ENCODE measurements at places on chromosomes 1 and 21.

DNA sequence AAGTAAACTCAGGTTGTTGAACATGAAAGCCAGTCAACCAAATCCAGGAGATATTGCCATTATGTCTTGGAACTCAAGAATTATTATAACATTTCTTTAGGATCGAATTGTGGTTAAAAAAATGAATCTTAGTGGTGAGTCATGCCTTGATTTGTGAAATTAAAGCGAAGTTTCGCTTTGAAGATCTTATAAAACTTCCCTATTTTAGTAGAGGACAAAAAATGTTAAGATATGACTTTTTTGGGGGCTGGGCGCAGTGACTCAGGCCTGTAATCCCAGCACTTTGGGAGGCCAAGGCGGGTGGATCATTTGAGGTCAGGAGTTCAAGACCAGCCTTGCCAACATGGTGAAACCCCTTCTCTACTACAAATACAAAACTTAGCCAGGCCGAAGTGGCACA is 39.5 kb upstream of the PTBP2 start:
- no peak for DNase-seq

DNA sequence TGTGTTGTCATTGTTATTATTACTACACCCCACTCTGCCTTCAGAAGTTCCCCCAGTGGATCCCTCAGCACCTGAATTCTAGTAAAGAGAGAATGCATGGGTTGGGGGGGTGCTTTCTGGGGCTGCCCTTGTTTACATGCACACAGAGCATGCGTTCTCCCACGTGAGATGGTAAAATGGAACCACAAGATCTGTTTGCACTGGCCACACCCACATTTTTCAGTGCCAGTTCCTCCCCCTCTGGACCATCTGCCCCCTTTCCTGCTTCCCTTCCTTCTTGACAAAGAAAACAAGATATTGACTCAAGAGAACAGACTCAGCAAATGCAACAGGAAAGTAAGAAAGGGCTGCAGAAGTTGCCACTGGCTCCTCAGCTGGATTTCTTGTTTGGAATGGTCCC is 8.9 kb downstream of the SLC6A17 start:
- no peak for DNase-seq

DNA sequence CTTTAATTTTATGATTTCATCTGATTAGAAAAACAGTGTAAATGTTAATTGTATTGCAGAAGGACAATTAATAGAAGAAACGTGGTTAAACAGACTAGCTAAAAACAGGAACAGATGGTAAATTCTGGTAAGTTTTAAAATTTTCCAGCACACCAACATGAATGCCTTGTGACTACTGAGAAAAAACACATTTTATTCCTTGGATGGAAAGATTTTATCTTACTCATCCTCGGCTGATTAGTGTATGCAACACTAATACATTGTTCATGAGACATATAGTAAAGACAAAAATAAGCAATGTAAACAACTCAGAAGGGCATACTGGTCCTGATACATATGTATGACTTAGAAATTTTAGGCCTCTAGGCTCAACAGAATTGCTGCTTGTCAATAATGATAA is 4.9 kb upstream of the AK5 start:
- no peak for DNase-seq

DNA sequence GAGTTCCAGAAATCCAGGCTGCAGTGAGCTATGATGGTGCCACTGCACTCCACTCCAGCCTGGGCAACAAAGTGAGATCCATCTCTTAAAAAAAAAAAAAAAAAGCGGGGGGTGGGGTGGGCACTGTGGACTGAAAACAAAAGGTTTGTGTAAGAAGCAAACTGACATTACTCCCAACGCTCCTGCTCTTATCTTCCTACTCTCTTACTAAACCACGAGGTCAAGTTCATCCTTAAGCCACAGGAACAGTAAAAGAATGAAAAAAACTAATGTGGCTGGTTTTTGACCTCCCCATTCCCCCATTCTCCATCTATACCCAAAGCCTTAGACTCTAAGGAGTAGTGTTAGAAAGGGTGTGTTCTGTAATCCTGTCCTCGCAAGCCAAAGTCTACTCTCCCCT is 30.8 kb downstream of the TFAP2E start:
- DNase-seq = no peak

- DNase-seq = no peak
Measured at GRCh38 chr21:14691914-14692313, 145.8 kb upstream of the SAMSN1 start.

GRCh38 chr1:174269989-174270651 is 110.8 kb downstream of the RABGAP1L start:
- DNase-seq = no peak

DNA sequence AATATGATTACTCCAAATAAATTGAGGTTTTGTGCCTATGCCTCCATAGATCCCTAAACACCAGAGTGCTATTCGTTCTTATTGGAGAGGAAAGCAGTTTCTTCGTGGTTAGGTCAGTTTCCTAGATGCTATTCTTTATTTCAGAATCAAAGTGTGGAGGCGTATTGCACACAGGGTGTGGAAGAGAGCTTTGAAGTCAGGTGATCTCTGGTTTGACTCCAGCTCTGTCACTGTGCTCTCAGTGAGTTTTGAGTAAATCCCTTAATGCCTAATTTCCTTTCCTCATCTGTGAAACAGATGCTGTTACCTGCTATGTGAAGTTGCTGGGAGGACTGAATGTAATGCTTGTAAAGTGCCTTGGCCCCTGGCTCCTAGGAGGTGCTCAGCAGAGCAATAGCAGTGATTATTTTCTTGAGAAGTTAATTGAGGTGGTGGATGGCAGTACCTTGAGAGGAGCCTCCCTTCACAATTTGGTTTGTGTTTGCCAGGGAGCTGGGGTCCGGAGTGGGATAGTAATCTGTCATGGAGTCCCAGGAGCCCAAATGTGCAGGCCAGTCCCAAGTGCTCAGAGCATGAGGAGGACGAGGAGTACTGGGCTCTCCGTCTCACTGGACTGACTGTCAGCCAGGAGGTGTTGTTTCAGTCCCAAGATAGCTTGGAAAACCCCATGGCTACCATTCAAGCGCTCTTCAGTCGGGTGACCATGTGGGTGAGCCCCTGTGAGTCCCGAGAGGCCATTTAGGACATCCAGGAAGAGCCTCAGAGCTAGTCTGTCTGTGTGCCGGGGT is 14.9 kb downstream of the NTPCR start:
- DNase-seq = no peak

- no peak for DNase-seq
Measured at GRCh38 chr1:67755619-67756018, 70.6 kb downstream of the GADD45A start.

GRCh38 chr1:59156526-59157199 is 140.2 kb upstream of the FGGY start:
- DNase-seq = no peak

DNA sequence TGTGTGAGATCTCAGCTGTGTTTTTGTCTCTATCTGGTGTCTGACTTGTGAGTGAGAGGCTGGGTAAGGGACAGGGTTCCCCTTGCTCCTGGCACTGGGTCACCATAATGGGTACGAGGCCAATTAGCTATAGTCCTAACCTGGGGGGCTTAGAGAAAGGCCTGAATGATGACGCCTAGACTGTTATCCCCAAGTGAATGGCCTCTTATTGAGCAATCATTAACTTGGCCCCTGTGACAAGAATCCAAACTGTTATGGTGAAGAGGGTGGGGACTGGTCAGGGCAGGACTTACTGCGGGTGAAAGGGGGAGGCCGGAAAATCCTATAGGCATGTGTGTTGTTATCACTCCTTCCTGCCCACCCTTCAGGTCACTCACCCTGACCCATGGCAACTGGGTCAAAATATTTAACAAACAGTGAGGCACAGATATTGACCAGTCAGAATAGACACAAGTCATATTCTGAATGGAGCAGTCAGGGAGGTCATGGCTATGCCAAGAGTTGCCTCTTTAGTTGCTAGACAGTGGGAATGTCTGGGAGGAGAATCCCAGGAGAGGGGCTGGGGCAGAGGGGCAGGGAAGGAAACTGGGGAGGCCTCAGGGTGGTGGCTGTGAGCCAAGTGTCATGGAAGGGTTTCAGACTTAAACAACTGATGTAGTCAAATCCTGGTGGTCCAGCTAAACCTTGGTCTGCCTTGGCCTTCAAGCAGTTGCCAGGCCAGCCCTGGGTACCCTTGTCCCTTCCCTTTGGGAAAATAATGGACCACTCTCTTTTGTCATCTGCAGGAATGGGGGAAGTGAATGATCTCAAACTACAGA is 3.2 kb downstream of the NR0B2 start:
- no peak for DNase-seq

- DNase-seq = no peak
Measured at GRCh38 chr1:201925981-201926645, 20.2 kb downstream of the LMOD1 start.

GRCh38 chr21:32143241-32143939 is 135.5 kb downstream of the MIS18A start:
- no peak for DNase-seq

- DNase-seq = no peak
Measured at GRCh38 chr1:183609313-183609712, 19.1 kb upstream of the NCF2 start.

DNA sequence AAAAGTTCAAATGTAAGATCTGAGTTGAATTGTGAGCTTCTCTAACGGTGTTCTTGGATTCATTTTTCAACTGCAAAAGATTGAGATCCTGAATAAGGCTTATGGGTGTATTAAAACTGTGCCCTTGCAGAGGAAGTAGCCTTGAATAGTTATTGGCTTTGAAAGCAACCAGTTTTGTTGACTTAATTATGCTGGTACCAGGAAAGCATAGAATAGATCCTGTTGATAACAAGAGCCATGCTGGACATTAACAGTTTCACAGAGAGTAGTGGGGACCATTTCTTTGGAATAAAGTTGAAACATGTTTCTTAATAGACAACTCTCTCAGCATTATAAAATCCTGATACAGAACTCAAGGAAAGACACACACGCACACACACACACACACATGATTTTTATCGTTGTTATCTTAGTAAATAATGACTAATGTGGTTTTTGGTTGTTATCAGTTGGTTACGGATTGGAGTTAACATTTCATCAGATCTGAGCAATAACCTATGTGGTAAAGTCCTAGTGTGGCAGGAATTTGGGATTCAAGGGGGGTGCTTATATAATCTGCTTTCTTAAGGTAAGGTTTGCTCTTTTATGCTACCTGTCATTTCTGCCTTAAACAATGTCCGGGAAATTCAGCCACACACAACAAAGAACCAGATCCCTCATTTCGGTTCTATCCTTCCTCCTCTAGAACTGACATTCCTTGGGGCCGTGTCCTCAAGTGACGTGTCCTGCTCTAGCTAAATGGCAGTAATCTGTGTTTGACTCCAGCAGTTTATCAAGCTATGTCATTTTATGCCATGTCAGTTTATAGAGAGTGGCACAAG is 330.9 kb downstream of the CHRM3 start:
- no peak for DNase-seq

GRCh38 chr1:244839656-244840055 is 4.2 kb downstream of the COX20 start:
- DNase-seq = no peak

DNA sequence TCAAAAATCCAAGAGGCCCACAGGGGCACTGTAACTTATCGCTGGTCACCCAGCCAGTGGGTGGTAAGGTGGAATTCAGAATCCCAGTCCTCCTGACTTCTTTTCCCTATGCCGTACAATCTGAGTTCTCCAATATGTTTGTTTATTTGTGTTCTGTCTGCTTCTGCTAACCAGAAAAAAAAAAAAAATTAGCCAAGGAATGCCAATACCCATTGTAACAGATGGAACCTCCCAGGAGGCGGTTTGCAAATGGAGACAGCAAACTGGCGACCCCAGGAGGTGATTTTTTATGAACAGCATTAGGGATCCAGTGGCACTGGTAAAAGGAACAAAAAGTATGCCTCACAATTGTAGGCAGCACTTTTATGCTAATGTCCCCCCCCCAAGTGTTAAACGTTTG is 189.0 kb upstream of the FGGY start:
- no peak for DNase-seq

DNA sequence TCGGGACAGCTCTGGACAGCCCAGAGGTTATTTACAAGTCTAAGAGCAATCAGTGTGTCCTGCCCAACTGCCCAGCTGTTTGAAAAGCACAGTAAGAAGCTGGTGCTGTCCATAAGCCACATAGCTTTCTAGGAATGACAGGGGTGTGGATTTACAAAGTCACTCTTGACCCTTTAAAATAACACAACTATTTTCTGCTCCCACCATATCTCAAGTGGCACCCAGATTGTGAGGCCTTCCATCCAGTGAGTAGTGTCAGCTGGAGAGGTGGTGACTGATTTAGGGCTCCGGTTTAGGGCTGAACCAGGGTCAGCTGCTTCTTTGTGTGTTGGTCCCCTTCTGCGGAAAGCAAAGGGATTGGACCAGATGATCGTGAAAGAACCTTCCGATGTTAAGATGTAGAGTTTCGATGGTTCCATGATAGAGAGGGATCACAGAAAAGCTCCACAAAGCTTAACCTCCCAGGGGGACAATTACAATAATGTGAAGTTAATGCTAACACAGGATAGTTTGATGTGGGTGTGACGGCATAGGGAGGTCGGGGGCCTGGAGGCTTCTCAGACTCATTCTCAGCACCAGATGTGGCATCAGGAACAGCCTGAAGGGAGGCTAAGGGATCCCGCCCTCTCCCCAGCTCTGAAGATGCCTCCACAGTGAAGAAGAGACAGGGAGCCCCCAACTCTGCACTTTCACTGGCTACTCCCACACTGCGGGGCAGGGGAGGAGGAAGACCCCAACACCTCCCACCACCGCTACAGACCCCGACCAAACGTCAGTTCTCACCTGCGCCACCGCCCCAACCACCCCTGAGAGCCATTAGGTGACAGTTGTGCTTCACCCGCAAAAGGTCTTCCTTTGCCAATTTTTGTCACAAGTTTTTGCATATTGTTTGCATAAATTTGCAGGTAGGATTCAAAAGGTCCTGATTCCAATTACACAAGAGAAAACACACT is 40.6 kb downstream of the LRRC3 start:
- DNase-seq = no peak

DNA sequence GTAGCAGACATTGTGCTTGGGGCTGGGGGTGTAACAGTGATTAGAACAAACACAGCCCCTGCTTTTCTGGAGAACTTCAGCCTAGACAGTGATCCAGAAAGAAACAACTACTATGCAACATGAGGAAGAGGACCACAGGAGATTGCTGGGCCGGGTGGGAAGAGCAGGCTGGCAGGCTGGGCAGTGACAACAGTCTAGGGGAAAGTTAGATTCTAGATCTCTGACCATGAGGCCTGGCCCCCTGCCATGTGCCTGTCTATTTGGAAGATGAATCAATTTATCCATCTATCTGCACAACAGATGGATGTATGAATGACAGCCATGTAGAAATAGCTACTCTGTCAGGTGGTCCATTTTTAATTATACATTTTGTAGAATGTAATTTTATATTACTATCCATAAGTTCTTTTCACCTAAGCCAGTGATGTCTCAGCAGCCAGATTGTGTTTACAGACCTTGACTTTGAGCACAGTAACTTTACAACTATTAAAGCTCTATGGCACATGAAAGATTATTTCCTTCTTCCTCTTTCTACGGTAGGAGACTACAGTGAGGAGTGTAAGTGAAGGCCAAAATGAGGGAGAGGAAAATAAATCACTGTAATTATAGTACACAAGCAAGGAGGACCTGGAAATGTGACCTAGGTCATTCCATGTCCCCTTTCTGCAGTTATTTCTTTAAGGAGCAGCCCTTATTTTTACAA is 15.5 kb downstream of the CLIC6 start:
- DNase-seq = no peak

GRCh38 chr1:149888247-149888998 is 10.9 kb upstream of the BOLA1 start:
- peak; percentile 78 for DNase-seq
